GM18507 (cell line): ENCODE measurements at places on chromosomes 16 and 17.

- DNase-seq: no peak
Measured at GRCh38 chr16:19304750-19305149, 19.2 kb downstream of the CLEC19A start.

- no peak for DNase-seq
Measured at GRCh38 chr17:79201536-79202227, 127.1 kb downstream of the ENGASE start.

DNA sequence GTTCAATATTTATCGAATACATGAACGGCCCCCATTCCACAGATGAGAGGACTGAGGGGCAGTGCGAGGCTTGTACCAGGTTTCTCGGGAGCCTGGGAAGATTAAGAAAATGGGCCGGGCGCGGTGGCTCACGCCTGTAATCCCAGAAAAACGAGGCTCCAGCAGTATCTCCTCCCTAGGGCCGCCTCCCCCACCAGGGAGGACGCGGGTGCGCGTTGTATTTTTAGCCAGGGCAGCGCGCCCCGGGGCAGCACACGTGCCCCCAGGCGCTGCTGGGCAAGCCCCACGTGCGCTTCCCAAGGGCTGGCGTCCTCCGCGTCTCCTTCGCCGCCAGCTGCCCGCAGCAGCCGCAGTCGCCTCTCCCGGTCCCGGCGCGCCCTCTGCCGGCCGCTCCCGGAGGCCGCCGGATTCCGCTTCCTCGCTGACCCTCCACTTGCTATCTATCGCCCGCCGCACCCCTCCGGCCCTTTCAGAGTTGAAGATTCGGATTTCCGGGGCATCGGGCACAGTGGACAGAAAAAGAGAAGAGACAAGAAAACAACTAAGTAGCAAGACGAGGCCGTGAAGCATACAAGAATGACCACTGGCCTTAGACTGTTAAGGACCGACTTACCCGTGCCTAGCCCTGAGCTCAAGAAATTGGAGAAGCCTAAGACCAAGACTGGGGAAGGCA lies 1.9 kb upstream of the YBX2 start:
- no peak for DNase-seq

- no peak for DNase-seq
Measured at GRCh38 chr16:88489163-88489741, 36.2 kb downstream of the ZFPM1 start.

GRCh38 chr16:71172481-71173207 lies 57.9 kb downstream of the HYDIN start:
- DNase-seq: no peak

DNA sequence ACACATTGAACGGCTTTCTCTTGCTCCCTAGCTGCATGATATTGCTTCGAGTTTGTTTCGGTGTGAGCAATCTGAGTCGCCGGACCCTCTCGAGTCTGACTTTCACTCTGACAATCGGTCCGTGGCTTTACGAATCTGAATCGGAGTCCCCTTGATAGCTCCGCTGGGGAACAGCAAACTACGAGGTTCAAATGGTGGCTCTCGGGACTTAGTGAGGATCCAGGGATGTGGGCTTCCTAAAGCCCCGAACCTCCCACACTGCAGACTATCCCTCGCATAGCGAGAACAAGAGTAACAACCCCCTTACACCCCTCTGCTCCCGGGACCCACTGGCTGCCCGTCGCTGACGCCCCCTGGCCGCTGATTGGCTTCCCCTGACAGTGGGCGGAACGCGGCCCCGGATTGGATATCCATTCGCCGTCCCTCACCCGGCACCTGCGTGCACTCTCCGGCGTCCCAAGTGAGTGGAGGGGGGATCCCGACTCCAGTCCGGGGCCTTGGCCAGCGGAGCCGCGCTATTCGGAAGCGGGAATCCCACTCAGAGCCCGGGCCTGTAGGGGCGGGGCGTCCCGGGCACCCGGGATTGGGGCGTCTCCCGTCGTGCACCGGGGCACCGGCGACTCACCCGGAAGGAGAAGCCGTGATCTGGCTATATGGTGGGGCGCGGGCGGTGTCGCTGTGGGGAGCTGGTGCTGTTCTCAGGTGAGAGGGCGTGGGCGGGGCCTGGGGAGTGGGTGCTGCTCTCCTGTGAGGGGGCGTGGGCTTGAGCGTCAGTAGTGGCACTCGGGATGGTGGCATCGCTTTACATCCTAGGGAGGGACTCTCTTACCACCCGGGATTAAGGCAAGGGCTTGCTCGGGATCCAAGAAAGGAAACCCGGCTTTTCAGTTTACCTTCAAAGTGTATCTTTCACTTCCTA lies at the start of gene SNX11:
TSS of gene SNX11 (plus strand) at position 630 of the 919 bp plus-strand sequence. CDS start 4,278 bp downstream, outside the sequence.
- DNase-seq: peak; percentile 68

DNA sequence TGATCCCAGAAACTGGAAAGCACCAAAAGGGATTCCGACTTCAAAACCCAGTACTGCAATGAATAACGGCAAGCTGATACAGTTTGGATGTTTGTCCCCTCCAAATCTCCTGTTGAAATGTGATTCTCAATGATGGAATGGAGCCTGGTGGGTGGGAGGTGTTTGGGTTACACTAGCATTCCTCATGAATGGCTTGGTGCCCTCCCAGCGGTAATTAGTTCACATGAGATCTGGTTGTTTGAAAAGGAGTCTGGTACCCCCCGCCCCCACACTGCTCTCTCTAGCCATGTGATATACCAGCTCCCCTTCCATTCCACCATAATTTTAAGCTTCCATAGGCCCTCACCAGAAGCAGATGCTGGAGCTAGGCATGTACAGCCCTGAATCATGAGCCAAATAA lies 40.1 kb downstream of the RANBP10 start:
- DNase-seq: no peak

GRCh38 chr16:89095491-89095951 lies 1.9 kb downstream of the ACSF3 start:
- no peak for DNase-seq

- DNase-seq: no peak
Measured at GRCh38 chr17:74597069-74597790, 5.1 kb upstream of the CD300LD start.

- DNase-seq: no peak
Measured at GRCh38 chr17:1762901-1763898, 1.3 kb downstream of the SERPINF1 start.

- DNase-seq: peak; percentile 15
Measured at GRCh38 chr16:68126395-68126794, 41.2 kb downstream of the NFATC3 start.

DNA sequence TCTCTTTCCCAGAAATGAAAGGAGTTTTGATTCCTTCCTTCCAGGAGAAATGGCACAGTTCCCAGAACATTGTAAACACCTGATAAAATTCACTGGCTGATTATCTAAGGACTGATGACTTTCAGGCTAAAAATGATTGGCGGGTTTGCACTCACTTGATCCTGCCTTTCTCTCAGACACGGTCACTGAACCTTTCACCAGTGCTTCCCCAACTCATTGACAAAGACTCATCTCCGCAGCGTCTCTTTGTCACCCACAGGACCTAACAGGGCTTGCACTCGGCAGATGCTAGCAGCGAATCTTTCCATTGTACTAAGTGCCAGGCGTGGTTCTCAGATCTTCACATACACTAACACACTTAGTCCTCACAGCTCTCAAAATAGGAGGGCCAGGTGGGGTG lies 7.3 kb upstream of the DHRS7C start:
- DNase-seq: no peak

DNA sequence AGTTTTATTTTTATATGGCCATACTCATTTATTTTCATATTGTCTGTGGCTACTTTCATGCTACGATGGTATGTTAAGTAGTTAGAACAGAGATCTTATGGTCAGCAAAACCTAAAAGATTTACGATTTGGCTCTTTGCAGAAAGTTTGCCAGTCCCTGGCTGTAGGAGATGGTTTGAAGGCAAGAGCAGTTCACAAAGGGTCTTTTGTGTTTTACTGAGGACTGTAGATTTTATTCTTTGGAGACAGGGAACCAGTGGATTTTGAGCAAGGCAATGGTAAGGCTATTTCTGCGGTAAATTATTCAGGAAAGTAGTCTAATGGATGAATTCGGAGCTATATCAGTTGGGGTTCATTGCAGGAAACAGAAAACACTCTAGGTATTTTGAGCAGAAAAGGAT lies 90.7 kb downstream of the WWP2 start:
- no peak for DNase-seq

DNA sequence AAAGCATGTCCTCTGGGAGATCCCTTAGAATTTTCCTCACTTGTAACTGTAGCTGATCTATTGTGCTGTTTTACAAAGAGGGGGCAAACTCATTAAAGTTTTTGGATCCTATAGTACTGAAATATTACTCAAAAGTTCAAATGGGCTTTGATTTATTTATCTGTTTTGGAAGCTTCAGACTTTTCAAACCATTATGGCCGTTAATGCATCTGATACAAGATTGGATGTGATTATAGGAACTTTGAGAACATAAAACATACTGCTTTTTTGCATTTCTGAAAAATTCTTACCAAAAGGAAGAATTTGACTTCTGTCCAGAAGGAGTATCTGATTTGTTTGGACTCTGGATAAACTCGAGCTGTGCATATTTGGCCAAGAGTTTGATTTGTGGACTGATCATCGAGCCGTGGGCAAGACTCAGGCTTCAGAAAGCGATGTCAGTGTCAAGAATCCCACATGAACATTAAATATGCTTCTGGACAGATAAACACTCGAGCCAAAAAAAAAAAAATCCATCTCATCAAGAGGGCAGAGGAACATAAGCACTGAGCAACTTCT lies 8.2 kb upstream of the MARCHF10 start:
- no peak for DNase-seq

GRCh38 chr17:17790637-17791464 lies 45.9 kb downstream of the SREBF1 start:
- DNase-seq: no peak

GRCh38 chr17:69497161-69497560 lies 82.7 kb downstream of the MAP2K6 start:
- no peak for DNase-seq

- DNase-seq: no peak
Measured at GRCh38 chr16:60739737-60740683, 1296.2 kb downstream of the CDH8 start.

- DNase-seq: no peak
Measured at GRCh38 chr16:75038036-75038858, 39.4 kb downstream of the ZNRF1 start.

- DNase-seq: no peak
Measured at GRCh38 chr17:9571201-9571600, 4.4 kb downstream of the STX8 start.

GRCh38 chr16:49419862-49420261 lies 46.3 kb downstream of the C16orf78 start:
- DNase-seq: no peak

DNA sequence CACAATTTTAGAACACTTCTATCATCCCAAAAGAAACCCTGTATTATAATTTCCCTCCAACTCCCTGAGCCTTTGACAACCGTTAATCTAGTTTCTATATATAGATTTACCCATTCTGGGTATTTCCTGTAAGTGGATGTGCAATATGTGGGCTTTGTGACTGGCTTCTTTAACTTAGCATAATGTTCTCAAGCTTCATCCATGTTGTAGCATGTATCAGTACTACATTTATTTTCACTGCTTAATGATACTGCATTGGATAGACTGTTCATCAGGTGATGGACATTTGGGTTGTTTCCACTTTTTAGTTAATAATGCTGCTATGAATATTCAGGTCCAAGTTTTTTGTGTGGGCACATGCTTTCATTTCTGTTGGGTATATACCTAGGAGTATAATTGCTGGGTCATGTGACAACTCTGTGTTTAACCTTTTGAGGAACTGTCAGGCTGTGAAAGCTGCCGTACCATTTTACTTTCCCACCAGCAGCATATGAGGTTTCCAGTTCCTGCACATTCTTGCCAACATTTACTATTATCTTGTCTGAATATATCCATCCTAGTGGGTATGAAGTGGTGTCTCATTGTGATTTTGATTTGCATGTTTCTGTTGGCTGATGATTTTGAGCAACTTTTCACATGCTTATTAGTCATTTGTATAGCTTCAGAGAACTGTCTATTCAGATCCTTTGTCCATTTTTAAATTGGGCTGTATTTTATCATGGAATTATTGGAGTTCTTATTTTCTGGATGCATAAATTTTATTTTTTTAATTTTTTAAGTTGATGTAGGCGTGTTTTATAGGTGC lies 16.4 kb downstream of the REXO5 start:
- DNase-seq: no peak

DNA sequence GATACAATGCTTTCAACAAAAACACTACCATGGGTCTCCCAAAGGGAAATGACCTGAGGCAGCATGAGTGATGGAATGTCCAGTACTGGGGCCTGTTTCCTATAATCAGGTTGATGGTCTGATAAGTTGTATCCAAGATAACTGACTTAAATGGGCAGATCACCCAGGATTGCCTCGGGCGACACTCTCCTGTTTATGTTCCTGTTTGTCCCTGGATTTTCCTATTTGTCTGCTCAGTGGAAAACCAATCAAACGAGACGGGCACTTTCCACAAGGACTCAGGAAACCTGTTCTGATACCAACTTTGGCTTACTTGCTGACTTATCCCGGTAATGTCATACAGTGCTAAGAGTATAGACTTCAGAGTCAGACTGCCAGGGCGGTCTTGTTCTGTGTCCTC lies 27.4 kb downstream of the USP43 start:
- no peak for DNase-seq

GRCh38 chr16:15857724-15858560 lies 1.1 kb upstream of the MYH11 start:
- DNase-seq: no peak

DNA sequence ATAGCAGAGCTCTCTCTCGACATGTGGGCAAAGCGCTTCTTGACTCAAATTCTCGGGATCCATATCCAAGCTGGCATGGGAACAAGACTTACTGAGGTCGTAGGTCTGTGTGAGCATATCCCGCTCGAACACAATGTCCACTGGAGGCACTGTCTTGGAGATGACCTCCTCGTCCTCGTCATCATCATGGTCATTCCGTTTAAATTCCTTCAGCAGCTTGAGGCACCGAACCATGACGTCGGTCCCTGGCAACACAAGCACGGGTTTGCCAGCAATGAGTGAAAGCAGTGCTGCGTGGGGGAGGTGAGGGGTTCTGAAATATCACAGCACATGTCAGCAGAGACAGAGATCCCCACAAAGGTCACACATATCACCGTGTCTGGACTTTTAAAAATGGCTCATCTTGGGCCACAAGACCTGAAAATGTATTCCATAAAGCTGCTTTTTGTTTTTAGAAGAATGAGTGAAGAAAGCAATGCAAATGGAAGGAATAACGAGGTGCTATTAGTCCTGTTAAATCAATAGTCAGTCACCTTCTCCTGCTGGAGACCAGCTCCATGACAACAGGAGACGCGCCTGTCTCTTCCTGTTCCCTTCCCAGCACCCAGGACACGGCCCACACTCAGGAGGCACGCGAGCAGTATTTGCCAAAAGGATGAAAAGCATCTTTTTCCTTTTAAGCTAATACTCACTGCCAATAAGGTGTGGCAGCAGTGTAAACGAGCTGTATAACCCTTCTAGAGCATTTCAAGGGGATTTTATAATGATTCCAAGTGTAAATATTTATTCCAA lies 37.9 kb downstream of the GTF3C1 start:
- no peak for DNase-seq

- no peak for DNase-seq
Measured at GRCh38 chr17:75561927-75562603, 25.5 kb upstream of the MYO15B start.

GRCh38 chr17:18944646-18945045 lies 7.3 kb upstream of the SLC5A10 start:
- DNase-seq: no peak
